NCI-H526 treated with DMSO at 0.1 percent for 48 hours (cell line): ENCODE measurements at places on chromosomes 6 and 20.

- no peak for DNase-seq
Measured at GRCh38 chr6:63882208-63882607, 246.6 kb downstream of the PHF3 start.

GRCh38 chr20:3651204-3651962 is 11.8 kb downstream of the GFRA4 start:
- peak; percentile 67 for DNase-seq

DNA sequence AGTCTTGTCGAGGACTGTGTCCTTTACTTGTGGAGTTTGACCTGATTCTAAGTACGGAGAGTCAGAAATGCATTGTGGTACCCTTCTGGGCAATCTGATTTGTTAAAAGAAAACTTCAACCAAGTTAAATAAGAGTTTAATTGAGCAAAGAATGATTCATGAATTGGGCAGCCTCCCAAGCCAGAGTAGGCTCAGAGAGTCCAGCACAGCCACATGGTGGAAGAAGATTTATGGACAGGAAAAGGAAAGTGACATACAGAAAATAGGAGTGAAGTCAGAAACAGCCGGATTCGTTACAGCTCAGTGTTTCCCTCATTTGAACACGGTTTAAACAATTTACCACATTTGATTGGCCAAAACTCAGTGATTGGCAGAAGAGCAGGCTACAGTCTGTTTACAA is 329.2 kb downstream of the DHX35 start:
- no peak for DNase-seq

- no peak for DNase-seq
Measured at GRCh38 chr6:164795056-164795815, 514.2 kb downstream of the C6orf118 start.

DNA sequence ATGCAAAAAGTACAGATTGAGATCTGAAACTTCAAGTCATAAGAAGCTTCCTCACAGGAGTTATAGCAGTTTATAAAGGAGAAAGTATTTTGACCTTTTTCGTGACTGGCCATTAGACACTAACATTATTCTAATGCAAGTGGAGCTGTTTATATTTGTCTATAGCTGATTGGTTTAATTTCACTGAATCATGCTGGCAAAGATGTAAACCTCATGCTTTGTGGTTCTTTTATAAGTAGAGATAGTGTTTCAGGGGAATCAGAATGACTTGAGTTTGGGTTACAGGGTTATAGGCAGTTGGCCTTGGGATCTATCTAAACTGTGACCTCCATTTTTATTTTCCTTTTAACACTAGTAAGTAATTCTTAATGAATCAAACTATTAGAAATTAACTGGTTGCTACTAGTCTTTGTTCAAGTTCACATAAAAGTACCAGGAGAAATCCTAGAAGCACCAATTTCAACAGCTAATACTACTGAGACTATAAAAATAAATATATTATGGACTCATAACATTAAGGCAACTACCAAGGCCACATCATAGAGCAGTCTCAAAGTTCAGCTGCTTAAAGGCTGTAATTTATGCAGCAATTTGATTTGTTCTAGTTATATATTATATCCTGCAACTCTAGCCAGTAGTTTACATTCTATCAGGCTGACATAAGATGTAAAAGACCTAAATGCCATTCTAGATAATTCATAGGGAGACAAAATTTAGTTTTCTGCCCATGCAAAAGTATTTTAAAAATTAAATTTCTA is 94.0 kb downstream of the RNGTT start:
- no peak for DNase-seq

GRCh38 chr6:53999088-53999755 is 112.0 kb upstream of the MLIP start:
- DNase-seq, result no peak
